ENCODE measurements at places on chromosomes 1 and 21.

- DNase-seq: no peak
Observed at GRCh38 chr1:115114308-115114707, 25.0 kb upstream of the TSPAN2 start.

DNA sequence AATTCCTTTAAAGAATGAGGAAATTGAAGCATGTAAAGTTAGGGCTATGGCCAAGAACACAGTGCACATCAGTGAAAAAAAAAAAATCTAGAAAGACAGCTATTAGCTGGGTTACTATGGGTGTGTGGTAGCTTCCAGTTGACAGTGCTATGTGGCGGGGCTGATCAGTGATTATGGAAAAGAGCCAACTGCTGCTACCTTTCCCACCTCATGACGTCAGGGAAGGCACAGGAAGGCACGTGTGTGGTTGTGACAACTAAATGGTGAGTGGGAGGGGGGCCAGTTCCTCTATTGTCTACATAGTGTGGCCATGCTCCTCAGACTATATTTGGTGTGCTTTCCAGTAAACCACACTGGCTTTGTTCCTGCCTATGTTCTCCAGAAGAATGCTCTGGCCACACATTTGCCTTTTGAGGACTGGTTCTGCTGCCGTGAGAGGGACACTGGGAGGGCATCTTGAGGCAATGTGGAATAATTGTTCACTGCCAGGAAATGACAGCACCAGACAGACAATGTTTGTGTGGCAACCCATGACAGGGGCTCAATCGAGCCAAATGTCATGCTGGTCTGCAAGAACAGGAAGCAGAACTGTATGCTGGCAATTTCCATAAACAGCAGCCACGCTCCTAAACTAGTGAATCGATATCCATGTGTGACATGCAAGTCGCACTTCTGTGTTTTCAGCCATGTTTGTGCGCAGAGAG lies 3.0 kb upstream of the SDE2 start:
- peak; percentile 96 for DNase-seq

DNA sequence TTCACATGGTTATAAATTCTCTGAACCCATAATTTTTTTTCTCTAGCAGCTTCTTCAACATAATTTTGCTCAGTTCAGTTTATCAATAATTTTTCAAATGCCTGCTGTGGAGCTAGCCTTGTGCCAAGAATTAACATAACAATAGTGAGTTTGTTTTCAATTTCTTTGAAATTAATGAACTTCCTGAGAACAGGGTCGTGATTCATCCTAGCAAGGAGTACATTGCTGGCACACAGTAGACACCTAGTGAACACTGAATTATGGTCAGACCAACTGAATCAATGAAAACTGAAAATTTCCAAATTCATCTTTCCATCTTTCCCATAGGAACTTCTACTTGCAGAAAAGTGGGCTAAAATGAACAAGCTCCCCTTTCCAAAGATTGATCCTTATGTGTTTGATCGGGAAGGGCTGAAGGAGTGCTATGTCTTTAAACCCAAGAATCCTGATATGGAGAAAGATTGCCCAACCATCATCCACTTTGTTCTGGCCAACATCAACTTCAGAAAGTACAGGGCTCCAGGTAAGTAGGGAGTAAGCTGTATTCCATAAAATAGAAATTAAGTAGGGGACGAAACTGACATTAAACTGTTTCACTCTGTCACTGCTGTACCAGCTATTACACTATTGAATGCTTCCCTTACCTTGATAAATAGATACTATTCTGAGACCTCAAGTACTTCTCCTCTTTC lies 148.7 kb downstream of the PLA2G4A start:
- no peak for DNase-seq

GRCh38 chr1:203906932-203907331 lies 45.5 kb downstream of the SNRPE start:
- DNase-seq: peak; percentile 20

GRCh38 chr1:25572708-25573590 lies 29.5 kb downstream of the LDLRAP1 start:
- peak; percentile 43 for DNase-seq

DNA sequence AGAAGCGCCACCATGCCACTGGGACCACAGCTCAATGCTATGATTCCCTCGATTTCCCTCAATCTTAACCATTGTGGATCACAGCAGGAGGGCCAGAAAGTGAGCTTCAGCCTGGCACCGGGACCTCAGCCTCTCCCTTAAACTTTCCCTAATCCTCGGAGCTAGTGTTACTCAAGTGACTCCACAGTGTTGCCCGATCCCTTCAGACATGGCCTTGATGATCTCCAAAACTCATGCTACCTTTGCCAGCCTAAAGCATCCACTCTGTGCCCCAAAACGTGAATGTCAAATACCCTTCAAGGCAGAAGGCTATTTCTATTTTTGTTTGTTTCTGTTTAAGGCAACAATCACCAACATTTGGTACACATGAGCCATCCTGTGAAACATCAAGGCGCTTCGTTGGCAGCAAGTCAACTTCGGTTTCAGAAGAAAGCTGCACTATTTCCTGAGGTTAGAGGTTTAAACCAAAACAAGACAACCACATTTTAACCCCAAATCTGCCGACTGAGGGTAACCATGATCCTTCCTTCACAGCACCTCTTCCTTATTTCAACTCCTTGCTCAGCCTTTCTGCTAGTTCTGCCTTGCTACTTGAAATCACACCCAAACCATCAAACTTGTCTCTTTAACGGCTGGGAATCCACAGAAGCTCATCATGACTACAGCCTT lies 94.4 kb upstream of the KRTAP19-8 start:
- no peak for DNase-seq

DNA sequence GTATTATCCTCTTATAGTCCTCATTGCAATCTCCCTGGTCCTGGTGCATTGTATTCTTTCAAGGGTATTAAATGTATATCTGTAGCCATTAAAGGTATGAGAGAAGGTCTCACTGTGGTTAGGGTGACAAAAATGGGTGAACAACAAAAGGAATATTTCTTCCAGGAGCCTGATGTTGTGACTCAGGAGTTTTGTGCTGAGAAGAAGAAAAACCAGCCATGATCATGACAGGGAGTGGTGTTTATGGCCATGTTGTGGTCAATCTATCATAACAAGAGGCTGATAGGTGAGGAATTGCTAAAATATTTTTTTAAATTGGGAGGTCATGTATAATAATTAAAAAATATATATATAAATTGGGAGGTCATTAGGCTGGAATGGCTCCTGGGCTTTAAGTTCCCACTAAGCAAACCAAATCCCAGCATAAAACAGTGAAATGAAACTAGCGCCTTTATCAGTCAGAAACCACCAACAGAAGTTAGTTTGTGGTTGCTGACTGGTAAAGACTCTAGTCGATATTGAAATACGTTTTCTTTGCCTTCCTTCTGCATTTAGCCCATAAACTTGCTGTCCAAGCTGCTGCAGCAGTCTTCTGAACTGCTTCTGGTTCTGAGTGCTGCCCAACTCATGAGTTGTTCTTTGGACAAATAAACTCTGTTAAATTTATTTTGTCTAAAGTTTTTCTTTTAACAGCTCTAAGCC lies 60.3 kb downstream of the TBX19 start:
- DNase-seq: peak; percentile 59

- DNase-seq: no peak
Observed at GRCh38 chr1:169858467-169858866, 35.2 kb downstream of the SCYL3 start.

DNA sequence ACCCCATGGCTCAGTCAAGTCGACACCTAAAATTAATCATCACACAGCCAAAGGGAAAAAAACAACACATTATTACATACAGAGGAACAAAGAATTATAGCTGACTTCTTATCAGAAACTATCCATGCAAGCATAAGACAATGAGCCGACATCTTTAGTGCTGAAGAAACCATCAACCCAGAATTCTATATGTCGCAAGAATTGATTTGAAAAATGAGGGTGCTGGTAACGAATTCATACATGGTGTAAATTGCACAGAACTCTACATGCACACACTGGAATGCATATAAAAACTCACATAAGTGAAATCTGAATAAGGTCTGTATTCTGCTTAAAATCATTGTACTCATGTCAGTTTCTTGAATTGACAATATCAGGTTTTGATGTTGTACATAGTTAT lies 25.0 kb upstream of the EIF4G3 start:
- no peak for DNase-seq

GRCh38 chr1:7406641-7407543 lies 364.2 kb upstream of the VAMP3 start:
- DNase-seq: no peak

DNA sequence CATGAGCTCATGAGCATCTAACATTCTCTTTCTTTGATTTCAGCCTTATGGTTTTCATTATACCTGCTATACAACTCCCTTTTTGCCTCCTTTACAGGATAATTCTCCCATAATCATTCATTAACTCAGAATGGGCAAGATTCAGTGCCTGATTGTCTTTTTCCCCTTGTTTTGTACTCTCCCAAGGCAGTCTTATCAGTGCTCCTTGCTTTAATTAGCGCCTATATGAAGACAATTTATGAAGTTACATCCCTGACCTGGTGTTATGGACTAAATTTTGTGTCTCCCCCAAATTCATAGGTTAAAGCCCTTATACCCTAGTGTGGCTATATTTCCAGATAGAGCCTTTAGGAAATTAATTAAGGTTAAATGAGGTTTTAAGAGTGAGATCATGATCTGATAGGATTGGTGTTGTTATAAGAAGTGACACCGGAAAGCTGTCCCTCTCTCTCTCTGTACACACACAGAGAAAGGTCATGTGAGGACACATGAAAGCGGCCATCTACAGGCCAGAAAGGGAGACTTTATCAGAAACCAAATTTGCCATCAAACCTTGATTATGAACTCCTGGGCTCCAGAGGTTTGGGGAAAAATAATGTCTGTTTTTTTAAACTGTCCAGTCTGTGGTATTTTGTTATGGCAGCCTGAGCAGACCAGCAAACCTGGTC lies 185.8 kb upstream of the CHODL start:
- no peak for DNase-seq

DNA sequence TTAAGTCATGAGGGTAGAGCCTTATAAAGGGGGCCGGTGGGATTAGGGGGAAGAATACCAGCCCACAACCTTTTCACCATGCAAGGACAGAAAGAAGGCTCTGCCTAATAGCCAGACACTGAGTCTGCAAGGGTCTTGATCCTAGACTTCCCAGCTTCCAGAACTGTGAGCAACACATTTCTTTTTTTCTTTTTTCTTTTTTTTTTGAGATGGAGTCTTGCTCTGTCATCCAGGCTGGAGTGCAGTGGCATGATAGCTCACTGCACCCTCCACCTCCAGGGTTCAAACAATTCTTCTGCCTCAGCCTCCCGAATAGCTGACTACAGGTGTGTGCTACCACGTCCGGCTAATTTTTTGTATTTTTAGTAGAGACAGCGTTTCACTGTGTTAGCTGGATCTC lies 1.7 kb upstream of the ARL8A start:
- DNase-seq: no peak

DNA sequence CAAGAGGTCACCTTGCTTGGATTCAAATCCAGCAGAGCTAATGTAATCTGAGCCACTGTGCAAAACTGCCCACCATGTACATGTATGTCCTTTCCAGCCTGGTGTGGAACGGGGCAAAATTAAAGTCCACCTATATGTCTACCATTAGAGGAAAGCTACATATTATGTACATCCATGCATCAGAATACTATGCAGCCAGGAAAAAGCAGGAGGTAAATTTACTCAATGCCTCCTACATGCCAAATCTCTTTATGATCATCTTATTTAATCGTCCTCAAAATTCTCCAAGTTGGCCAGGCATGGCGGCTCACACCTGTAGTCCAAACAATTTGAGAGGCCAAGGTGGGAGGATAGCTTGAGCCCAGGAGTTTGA lies 6.3 kb upstream of the ZNF683 start:
- no peak for DNase-seq

- no peak for DNase-seq
Observed at GRCh38 chr1:27906759-27907158, 28.0 kb upstream of the SMPDL3B start.

GRCh38 chr1:83769072-83769471 lies 229.9 kb downstream of the TTLL7 start:
- DNase-seq: no peak

DNA sequence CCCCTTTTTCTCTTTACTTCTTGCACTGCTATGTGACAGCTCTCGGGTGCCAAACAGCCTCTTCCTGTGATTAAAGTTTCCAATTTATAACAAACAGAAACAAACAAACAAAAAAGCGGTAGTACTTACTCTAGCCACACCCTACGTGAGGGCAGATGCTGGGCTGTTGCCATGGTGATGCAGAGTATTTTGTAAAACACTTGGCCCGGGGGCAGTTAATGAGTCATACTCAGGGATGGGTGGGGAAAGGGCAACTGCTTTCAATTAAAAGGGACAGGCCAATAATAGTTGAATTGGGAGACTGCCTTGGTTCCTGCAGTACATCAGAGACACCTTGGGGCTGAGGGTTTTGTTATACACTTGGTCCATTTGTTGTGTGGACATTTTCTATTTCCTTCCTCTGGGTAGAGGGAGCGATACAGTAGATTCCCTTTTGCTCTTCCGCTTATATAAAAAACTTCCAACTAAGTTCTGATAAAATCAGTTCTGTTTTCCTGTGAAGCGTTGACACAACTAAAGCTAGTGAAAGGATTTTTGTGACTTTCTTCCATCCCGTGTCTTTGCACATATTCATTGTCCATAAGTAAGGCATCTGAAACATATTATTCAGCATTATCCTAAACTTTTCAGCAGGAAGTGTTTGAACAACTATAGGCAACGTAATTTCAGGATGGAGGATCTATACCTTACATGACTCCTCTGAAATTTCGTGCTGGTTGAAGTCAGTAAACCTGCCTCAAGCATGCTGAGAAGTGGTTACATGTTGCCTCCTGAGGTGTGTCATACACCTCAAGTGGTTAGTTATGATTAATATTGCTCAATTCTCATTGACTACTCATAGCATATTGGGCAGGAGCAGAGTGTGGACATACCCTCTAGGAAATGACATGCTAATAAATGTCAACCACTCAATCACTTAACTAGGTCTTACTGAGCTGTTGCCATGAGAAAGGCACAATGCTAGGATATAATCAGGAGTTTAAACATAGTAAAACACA lies 36.7 kb upstream of the THEM4 start:
- peak; percentile 99 for DNase-seq

DNA sequence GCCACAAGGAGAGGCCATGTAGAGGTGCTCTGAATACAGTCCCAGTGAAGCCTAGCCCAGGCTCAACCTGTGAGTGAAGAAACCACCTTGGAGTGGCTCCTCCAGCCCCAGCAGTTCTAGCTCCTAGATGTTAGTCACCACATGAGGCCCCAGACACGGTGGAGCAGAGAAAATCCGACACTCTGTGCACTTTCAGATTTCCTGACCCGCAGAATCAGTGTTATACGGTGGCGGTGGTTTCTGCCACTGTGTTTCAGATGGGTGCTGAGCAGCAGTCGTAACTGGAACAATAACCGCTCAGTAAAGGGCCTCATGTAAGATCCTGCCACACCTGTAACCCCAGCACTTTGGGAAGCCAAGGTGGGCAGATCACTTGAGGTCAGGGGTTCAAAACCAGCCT lies 36.1 kb upstream of the ZBTB8A start:
- DNase-seq: no peak

GRCh38 chr1:229162825-229163515 lies 107.9 kb upstream of the RAB4A start:
- peak; percentile 55 for DNase-seq

DNA sequence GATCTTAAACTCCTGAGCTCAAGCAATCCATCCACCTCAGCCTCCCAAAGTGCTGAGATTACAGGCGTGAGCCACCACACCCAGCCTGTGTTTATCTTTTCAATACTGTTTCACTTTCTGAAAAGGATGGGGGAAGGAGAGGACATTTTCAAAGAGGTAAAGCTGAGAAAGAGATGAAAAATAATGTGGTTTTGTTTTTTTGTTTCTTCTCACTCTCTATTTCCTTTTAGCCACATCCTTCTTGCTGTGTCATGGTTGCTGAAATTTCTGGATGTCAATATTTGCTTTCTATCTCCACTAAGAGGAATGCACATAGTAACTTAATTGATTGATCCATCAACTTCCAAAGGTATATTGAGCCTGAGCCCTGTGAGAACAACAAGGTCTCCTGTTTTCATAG lies 6.4 kb upstream of the C1orf21 start:
- DNase-seq: no peak
